ENCODE measurements at places on chromosomes 1 and 21.

- DNase-seq: no peak
Observed at GRCh38 chr1:247529771-247530355, 6.4 kb downstream of the OR2C3 start.

GRCh38 chr1:178951600-178951999 is 74.1 kb upstream of the FAM20B start:
- DNase-seq: no peak

GRCh38 chr1:203573730-203574129 is 52.9 kb upstream of the ATP2B4 start:
- DNase-seq: no peak

GRCh38 chr1:24864370-24864777 is 65.7 kb downstream of the RUNX3 start:
- DNase-seq: no peak
